ENCODE measurements at places on chromosomes 12 and 14.

DNA sequence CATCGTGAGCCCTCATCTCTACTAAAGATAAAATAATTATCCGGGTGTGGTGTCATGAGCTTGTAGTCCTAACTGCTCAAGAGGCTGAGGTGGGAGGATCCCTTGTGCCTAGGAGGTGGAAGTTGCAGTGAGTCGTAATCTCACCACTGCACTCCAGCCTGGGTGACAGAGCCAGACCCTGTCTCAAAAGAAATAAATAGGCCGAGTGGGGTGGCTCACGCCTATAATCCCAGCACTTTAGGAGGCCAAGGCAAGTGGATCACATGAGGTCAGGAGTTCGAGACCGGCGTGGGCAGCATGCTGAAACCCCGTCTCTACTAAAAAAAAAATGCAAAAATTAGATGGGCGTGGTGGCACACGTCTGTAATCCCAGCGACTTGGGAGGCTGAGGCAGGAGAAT, 70.9 kb downstream of the RESF1 start:
- DNase-seq = no peak

DNA sequence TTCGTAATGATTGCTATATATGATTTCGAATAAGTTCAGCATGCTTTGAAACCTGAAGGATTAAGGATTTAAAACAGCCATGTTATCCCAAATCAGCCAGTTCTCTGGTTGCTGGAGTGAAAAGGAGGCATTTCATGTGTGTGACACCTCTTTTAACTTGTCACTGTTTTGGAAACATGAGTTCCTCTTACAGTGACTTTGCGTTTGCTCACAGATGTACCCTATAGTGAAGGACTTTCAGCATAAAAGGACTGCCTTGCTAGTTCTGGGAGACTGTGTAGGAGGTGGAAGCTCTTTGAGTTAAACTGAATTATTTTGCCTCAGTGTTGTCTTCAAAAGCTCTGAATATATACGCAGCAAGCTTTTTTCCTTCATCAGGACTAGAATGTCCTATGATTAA, 7.6 kb downstream of the RNASE11 start:
- no peak for DNase-seq

- DNase-seq = no peak
Observed at GRCh38 chr12:119308708-119309456, 25.6 kb upstream of the CCDC60 start.

- no peak for DNase-seq
Observed at GRCh38 chr12:66423266-66423665, 121.0 kb downstream of the HELB start.

DNA sequence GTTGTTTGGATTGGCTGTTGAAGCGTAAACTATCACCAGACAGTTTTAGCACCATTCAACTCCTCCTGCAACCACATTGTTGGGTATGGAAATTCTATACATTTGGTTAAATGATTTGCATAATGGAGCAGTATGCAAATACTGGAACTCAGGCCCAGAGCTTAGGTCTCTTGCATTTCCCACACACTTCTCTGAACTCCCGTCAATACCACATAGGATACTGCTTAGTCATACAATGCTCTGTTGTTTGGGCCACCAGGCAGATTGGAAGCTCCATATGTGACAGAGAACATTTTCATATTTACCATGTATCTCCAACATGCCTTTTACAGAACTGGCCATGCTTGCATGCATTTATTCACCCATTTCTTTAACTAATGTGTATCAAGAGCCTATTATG, 78.0 kb downstream of the IFNG start:
- DNase-seq = no peak

DNA sequence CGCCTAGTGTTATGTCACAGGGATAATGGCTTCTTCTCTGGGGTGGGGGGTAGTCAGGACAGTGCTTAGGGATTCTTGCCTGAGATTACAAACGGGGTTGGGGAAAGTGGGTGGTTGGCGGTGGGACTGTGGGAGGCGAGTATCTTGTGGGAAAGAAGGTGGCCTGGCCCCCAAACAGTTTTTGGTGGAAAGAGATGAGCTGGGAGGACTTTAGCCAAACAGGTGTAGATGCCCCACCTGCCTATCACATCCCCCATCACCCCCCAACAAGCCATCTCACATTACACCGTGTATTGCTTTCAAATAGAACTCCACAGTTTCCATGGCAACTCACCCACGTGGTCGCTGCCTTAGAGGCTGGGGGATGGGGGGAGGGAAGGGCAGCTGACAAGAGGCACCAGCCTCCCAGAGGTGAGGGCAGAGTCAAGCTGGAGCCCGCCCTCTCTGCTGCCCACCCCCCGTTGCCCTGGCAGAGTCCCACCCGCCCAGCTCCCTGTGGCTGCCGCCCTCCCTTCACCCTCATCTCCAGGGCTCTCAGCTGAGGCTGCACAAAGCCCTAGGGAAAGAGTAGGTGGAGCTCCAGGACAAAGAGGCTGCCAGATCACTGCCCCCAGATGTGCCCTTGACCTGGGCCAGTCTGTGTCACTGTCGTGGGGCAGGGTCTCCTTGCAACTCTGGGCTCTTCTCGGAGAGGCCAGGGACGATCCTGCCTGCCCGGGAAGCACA, 98.3 kb downstream of the LRRC74A start:
- no peak for DNase-seq

- DNase-seq = no peak
Observed at GRCh38 chr12:29546000-29546399, 48.5 kb upstream of the OVCH1 start.

DNA sequence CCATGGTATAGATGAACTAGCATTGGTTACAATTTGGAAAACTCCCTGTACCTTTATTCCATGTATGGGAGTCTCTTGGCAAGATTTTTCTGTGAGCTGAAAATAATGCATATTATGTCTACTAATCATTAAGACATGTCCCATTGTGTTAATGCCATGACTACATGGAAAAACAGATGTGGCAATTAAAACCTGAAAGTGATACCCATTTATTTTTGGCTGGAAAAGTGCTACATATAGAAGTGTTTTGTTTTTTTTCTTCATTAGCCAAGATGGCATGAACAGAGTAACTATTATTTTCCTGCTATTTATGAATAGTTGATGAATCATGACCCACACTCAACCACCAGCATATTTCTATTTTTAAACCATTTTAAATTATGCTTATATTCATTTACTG, 58.2 kb downstream of the ALG10B start:
- DNase-seq = no peak

DNA sequence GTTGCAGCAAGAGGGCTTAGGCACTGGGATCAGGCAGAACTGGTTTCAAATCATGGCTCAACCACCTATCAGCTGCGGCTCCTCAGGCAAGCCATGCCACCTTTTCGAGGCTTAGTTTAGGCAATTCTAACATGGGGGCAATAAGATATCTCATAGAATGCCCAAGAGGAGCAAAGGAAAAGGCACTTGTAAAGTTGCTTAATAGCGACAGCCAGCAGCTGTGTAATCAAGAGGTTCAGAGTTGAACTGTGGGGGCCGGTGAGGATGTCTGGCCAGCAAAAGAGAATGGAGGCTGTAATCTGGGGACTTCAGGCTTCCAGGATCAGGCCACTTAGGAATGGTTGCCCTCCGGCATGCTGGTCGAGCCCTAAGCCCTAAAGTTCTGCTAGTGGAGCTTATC, 3.0 kb upstream of the TCHP start:
- no peak for DNase-seq

GRCh38 chr14:23437133-23438100, 2.0 kb upstream of the MYH7 start:
- no peak for DNase-seq

DNA sequence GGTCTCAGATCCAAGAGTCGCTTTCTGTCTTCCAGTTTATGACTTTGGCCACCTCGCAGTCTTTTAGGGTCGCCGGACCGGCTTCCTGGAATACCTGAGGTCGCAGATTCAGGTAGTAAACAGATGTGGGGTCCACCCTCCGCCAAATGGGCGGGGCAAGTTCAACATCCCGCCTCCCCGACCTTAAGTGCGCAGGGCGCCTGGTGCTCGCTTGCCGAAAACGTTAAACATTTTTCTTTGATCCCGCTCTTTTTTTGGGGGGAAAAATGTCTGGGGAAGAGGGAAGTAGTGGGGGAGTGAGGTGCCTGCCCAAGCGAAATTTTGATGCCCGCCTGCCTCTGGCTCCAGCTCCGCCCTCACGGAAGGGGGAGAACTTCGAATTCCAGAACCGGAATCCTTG, 73.9 kb upstream of the TBX5 start:
- DNase-seq = no peak

DNA sequence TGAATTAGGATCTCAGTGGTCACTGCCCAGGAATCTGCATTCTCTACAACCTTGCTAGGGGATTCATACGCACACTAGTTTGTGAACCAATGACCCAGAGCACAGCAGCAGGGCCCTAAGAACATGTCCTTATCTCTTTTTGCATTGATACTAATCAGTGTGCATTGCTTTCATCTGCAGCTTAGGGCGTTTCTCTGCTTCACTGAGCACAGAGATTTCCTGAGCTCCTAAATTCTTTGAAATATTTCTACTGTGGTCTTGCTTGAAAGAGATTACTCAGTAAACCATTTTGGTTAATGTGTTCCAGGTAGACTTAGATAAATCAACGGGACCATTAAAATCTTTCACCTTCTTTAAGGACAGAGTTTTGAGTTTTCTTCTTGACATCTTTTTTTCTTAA, 351.3 kb upstream of the KITLG start:
- DNase-seq = no peak

DNA sequence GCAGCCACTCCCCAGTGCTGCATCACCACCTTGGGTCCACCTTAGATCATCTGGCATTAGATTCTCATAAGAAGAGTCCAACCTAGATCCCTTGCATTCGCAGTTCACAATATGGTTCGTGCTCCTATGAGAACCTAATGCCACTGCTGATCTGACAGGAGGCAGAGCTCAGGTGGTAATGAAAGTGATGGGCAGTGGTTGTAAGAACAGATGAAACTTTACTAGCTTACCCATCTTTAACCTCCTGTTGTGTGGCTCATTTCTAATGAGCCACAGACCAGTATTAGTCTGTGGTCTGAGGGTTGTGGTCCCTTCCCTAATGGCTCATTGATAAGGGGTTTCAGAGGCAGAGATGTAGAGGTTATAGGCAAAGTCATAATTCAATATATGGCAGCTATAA, 615.9 kb upstream of the MIS18BP1 start:
- DNase-seq = no peak

- no peak for DNase-seq
Observed at GRCh38 chr12:129558036-129558435, 345.8 kb downstream of the TMEM132D start.

DNA sequence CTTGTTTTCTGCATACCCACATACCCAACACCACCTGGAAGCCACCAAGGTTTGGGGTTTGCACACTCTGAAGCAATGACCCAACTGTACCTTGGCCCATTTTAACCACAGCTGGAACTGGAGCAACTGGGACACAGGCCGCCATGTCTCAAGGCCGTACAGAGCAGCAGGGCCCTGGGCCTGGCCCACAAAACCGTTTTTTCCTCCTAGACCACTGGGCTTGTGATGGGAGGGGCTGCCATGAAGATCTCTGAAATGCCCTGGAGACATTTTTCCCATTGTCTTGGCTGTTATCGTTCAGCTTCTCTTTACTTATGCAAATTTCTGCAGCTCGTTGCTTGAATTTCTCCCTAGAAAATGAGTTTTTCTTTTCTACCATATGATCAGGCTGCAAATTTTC, 96.7 kb upstream of the PLEKHA5 start:
- DNase-seq = no peak

- DNase-seq = no peak
Observed at GRCh38 chr12:51343201-51343600, 3.3 kb downstream of the CELA1 start.

GRCh38 chr12:69101505-69101904, 137.9 kb upstream of the CPSF6 start:
- DNase-seq = no peak

DNA sequence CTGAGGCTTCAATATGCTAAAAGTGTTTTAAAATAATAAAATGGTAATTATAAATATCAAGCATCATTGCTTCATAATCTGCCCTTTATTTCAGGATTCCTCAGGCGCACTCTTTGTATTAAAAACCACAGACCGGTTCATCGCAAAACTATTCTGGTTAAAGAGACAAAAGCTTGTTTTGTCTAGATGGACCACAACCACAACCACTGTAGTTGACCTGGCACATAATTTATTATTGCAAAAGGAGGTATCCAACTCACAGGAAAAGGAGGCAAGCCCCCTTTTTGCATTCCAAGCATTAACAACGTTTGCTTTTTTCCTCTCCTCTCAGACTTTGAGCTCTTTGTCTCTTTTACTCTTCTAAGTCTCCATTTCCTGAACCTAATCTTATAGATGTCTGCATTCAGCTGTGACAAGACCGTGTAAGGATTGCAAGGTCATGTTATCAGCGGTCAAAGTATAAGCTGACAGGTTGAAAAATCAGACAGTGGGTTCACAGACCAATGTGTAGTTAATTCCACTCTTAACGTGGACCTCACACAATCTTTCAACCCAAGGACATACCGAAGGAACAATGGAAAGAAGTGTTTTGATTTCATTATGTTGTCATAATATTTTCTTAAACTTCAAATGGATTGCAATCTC, 1057.6 kb downstream of the GALC start:
- DNase-seq = no peak

DNA sequence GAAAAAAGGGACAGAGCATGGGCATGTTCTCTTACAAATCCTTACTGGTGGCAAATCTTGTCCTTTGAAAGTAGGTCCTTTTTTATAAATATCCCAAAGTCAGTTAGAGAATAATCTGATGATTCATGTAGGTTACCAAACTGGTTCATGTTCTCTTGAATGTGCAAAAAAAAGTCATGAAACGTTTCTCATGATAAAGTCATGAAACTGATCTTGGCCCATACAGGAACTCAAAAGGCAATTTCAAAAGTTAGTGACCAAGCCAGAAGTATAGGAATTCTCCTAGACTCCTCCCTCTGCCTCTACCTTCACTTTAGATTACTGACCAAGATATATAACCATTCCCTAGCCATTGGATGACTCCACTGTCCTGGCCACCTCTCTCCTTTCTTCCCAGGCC, 27.3 kb upstream of the SPTSSA start:
- no peak for DNase-seq

- DNase-seq = no peak
Observed at GRCh38 chr12:24478254-24478653, 470.6 kb downstream of the BCAT1 start.

GRCh38 chr14:51862176-51862796, 1.9 kb downstream of the GNG2 start:
- no peak for DNase-seq

- no peak for DNase-seq
Observed at GRCh38 chr12:45828402-45828801, 98.9 kb downstream of the ARID2 start.

DNA sequence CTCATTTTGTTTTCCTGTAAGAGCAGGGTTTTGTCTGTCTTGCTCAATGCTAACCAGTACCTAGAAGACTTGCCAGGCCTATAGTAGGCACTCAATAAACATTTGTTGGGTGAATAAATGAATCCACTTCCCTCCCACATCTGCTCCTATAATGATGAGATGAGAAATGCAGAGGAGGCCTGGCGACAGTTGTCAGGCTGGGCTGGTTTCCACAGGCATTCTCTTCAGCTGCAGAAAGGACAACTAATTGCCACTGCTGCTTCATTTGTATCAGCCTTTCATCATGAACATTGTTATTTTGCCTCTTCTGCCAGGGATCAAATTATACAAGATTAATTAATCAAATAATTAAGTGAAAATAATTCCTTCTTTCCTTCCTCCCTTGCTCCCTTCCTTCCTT, 82.0 kb upstream of the PTHLH start:
- no peak for DNase-seq

GRCh38 chr12:51915951-51916350, 8.6 kb downstream of the ACVRL1 start:
- DNase-seq = no peak

Measured in ascending aorta (tissue), 2 donors.